ENCODE measurements at places on chromosomes 16 and 17.

- DNase-seq: no peak
Observed at GRCh38 chr17:31089471-31089870, 5.3 kb upstream of the NF1 start.

DNA sequence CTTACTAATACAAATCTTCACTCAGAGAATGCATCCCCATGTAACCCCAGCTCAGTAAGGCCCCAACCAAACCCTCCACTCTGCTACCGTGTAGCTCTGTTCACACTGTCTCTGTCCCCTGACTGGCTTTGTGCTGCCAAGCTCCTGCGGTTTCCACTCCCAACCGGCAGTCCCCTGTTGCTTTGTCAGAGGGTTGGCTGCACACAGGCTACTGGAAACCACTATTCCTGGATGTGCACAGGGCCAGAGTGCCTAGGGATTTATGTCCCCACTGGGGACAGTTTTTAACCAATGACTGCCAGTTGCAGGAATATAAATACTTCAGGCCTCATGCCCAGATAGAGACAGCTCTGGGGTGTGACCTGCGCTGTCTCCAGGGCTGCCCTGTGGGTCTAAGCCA lies 157.1 kb upstream of the C16orf82 start:
- no peak for DNase-seq

GRCh38 chr16:46746821-46747776 lies 1.0 kb downstream of the MYLK3 start:
- no peak for DNase-seq

GRCh38 chr16:17836868-17837602 lies 366.3 kb upstream of the XYLT1 start:
- no peak for DNase-seq
